Activated naive CD4-positive, alpha-beta T cell treated with anti-CD3 and anti-CD28 coated beads for 36 hours (primary cell): ENCODE measurements at places on chromosomes 3 and 15.

DNA sequence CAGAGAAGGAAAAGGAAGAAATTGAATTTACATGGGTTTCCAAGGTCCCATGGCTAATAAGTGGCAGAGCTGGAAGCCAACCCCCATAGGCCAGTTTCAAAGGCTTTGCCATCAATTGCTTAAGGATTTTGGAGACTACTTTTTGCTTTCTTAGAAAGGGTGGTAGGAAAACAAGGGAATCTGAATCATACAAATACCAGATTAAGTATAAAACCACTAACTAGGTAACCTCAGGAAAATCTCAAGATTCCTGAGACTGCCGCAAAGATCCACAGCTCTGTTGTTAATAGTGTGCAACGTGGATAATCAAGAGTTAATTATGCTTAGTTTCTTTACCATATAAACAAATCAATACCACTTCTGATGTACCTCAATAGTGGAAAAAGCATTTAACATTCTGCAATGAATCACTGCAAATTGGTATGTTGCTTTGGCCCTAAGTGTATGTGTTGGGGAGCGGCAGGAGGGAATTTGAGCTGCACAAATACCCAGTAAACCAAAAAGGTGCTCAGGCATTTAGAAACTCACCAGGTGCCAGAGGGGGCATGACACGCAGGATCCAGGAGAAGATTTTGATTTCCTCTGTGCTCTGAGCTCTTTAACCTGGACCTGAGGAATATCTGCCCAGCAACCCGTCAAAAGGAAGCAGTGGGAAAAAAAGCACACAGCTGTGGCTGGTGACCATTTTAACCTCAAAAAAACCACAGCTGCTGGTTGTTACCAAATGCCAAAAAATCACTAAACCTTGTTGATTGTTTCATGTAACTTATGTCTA lies 22.0 kb downstream of the AADAC start:
- DNase-seq: no peak

GRCh38 chr15:85718271-85718971 lies 76.3 kb downstream of the KLHL25 start:
- DNase-seq: no peak

DNA sequence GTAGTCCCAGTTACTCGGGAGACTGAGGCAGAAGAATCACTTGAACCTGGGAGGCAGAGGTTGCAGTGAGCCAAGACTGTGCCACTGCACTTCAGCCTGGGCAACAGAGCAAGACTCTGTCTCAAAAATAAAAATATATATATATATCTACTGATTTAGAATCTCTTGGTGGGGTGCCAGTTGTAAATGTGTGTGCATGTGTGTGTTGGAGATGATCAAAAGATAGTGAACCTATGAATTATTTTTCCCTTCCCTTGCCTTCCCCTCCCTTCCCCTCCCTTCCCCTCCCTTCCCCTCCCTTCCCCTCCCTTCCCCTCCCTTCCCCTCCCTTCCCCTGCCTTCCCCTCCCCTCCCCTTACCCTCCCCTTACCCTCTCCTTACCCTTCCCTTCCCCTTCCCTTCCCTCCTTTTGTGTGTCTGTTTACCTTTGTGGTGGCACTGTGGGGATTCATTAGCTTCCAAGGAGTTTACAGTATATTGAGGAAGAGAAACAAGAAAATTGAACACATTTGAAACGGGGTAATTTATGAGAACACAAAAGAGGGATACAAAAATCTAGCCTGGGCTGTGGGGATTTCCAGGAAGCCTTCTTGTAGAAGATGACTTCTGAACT lies 281.5 kb upstream of the DPPA4 start:
- DNase-seq: no peak

DNA sequence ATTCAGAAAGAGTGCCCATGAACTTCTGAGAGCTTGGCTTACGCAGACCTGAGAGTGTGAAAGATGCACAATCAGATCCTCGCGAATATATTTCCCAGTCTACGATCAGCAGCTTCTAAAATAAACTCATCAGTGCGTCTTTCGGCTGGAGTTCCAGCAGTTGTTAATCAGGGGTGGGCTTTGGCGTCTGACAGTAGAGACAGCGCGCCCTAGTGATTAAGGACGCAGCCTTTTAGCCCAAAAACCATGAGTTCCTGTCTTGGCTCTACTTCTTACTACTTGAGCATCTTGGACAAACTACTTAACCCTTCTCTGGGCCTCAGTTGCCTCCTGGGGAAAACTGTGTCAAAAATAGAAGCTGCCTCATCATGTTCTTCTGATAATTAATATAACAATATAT lies 15.8 kb upstream of the ARRDC4 start:
- DNase-seq: no peak

- no peak for DNase-seq
Observed at GRCh38 chr15:74270854-74271520, 34.9 kb downstream of the CCDC33 start.

- DNase-seq: no peak
Observed at GRCh38 chr15:90084876-90085423, 17.3 kb downstream of the IDH2 start.

GRCh38 chr3:76941376-76941775 lies 98.5 kb upstream of the ROBO2 start:
- DNase-seq: no peak
